ENCODE measurements at places on chromosomes 7 and 10. TPM values are rescaled to one million over a fixed set of nuclear protein-coding genes. Genes with fewer than 3 reads are reported as not detected.

The SFRP5 gene
- total RNA-seq, result 0.64 TPM

The TCAF2 gene
- total RNA-seq, result 0.28 TPM

The IDI2 gene
- total RNA-seq, result not detected

The LIPJ gene
- total RNA-seq, result not detected

The NUTM2E gene
- 0.08 TPM for total RNA-seq

DNA sequence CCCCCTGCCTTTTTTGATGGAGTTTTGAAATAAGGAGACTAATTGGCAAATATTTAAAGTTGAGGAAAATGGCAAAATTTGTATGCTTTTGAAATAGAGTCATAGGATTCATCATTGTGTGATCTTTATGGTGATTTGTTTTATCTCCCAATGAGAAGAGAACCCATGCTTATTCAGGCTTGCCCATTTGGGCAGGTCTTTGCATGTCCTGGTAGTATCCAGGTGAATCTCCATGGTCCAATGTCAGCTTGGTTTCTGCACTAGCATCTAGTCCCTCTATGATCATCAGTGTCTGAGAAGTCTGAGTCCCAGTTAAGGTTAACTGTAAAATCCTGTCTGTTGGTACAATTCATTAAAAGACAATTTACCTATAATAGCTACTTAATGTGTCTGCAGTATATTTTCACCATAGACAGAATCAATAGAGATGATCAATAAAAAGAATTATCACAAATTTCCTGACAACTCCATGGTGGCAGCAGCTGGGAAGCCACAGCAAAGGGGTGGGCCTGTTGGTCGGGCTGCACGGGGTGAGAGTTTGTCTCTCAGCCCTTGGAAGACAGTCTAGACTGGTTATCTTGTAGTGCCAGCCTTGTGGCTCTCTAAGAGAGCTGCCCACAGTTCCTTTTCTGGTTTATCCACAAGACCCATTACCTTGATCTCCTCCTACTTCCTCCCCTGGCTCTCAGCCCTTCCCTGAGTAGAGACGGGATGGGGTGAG lies 22.2 kb upstream of the BMPER start:
- DNase-seq, result no peak

- DNase-seq, result no peak
These were observed 6.7 kb downstream of the TLL2 start for GRCh38 chr10:96507044-96507443.

- no peak for DNase-seq
These were observed 192.2 kb upstream of the SVIL start for GRCh38 chr10:29826801-29827450.

DNA sequence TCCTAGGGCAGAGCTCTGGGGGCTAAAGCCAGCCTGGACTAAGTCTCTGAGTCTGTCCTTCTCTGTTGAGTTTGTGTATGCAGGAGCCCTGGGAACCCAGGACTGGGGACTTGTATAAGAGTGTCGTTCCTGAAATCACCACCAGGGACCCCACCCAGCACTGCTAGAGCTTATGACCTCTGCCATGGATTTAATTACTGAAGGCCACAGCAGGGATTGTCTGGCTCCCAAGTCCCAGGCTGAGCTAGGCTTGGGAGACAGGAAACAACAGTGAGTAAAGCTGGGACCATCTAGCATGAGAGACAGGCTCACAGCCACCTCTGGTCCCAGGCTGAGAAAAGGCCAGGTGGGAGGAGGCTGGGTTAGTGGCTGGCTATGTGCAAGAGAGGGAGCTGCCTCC lies 1.4 kb upstream of the TSPAN15 start:
- DNase-seq, result peak; percentile 69

- no peak for DNase-seq
These were observed 18.4 kb downstream of the GIMAP5 start for GRCh38 chr7:150755473-150756099.

GRCh38 chr10:120990831-120991230 lies 139.7 kb downstream of the WDR11 start:
- no peak for DNase-seq

- no peak for DNase-seq
These were observed 64.7 kb downstream of the NRF1 start for GRCh38 chr7:129676017-129676897.

DNA sequence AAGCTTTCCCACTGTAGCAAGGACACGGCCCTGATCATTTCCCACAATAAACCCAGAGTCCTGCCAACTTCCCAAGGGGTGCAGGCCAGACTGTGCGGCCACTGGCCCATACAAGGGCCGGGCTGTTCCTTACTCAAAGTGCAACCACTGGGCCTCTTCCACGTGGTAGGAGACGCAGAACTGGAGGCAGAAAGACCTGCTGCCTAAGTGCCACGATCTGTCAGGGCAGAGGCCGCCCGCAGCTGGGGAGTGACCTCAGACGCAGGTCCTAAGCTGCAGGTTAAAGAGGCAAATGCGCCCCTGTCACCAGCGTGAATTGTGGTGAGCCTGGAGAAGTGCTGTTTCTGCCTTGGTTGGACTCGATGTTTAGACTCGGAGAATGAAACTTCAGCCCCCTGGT lies 26.2 kb downstream of the GPER1 start:
- no peak for DNase-seq

- no peak for DNase-seq
These were observed 6.9 kb downstream of the NRBF2 start for GRCh38 chr10:63140077-63140476.

DNA sequence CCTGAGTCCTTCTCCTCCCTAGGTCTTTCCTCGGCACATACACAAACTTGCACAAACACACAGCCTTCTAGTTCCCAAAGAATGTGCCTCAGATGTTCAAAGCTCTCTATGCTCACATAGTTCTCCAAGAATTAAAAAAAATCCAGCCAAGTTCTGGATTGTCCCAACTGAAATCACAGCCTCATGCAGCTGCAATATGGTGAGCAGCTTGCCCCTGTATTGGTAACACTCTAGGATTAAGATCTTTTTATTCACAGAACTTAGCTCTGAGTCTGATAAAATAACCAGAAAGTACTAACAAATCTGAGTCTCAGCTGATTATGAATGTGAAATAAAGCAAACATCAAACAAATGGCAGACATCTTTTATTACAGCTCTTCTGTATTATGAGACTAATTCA lies 604.8 kb upstream of the PFKP start:
- no peak for DNase-seq

DNA sequence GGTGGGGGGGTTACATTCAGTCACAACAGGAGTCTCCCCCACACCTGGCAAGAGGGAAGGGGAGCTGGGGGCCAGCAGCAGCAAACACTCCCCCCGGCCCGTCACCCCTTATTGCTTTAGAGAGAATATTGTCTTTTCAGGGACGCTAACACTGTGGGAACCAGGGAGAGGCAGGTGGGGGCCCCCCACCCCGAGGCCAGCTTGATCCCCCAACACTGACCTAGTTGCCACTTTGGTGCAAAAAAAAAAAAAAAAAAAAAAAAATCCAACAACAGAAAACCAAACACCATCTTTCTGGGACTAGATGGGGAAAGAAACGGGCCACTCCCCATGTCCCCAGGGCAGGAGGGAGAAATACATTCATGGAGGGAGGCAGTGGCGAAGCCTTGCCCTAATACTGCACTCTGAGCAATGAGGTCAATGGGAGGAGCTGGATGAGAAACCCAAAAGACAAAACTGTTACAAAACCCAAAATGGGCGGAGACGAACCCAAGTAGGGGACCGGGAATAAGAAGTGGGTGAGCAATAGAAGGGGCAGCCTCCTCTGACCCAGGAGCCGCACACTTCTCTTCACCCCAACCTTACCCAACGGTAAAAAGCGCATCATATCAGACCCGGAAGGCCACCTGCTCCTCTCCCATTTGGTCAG lies 6.5 kb downstream of the GNB2 start:
- no peak for DNase-seq

Data from Panc1 (cell line).